ENCODE measurements at places on chromosomes 7 and 10.

DNA sequence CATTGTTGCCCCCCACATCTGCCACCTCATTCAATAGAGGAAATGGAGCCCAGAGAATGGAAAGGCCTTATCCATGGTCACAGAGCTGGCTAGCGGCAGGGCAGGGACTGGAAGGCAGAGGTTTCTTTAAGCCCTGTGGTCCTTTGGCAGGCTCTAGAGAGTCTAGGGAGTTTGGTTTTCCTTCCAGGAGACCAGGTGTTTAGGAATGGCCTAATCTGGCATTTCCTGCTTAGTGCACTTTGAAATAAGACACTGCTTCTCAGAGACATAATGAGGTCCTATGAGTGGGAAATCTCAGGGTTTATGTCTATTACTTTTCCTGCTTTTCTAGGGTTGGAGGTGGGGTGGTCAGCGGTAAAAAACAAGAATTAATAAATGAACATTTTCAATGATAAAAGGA is 6.1 kb downstream of the MARVELD1 start:
- DNase-seq, result no peak

DNA sequence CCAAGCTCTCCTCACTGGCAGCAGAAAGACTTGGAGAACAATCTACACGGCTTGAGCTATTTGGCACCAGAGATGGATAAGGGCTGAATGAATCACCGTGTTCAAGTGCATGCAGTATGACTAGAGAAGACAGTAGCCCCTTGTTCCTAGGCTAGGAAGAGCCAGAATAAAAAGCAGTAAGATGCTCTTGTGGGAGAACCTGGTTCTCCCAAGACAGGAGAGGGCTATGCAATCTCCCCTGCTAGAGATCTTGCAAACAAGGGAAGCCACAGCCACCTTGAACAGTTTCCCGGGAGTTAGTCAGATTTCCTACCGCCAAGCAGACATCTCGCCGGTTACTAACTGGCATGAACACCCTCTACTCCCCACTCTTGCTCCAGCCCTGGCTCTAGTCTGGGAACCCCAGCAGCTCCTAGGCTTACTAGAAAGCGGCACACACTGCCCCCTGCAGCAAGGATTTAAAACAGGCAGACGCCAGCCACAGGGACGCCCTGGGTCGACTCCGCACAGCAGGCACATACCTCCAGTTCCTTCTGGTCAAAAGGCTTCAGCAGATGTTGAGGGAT is 107.3 kb downstream of the SMURF1 start:
- peak; percentile 37 for DNase-seq

DNA sequence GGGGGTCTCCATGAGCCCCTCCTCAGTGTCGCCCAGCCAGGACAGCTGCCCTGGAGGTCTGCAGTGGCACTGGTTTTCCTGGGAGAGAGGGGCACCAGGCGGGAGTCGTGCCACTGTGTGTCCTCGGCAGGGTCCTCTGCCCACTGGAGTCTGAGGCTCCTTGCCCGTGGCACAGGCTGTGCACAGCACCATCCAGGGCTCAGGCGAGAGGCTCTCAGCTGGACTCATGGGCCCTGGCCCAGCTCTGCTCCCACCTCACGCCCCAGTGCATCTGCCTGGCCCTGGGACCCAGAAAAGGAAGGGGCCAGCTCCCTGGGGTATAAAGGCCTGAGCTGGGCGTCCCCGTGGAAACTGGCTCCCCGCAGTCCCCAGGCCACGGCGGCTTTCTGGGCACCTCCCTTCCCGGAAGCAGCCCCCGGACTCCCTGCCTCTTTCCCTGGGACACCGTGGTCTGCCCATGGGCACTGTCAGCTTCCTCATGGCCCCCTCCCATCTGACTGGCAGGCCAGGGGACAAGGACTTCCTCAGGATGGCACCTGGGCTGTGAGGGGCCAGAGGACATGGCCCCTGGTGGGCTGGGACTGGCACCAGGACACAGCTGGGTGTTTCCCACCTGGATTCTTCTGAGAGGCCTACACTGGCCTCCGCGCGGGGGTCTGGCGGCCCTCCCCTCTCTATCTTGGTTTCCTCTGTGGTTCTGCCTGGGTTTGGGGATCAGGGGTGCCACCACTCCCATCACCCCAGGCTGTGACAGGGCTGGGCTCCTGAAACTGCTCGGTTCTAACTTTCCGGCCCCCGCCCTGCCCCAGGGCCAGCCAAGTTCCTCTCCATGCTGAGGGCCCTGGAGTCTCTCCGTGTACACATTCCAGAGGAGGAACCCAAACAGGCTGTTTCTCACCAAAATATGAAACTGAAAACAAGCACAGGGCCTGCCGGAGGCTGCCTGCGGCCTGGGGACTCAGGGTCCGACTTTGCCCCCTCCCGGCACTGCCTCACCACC is 5.5 kb downstream of the FOXL3 start:
- no peak for DNase-seq

DNA sequence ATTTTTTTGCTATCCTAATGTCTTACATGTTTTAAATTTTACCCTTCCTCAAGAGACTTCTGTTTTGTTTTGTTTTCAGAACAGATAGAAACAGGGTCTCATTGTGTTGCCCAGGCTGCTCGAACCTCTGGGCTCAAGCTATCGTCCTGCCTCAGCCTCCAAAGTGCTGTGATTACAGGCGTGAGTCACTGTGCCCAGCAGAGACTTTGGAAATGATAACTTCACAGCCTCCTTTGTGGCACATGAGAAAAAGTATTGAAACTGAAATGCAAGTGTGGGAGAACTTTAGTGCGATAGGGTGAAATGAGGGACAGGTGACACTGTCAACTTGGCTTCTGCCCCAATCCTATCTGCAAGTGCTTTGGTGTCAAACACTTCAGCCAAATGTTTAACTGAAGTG is 21.6 kb downstream of the IRF5 start:
- no peak for DNase-seq

- no peak for DNase-seq
Measured at GRCh38 chr10:66238343-66238742, 687.5 kb upstream of the LRRTM3 start.

- DNase-seq, result peak; percentile 19
Measured at GRCh38 chr7:108149908-108150307, 19.7 kb upstream of the LAMB4 start.

GRCh38 chr10:26046073-26046700 is 112.2 kb downstream of the MYO3A start:
- no peak for DNase-seq

DNA sequence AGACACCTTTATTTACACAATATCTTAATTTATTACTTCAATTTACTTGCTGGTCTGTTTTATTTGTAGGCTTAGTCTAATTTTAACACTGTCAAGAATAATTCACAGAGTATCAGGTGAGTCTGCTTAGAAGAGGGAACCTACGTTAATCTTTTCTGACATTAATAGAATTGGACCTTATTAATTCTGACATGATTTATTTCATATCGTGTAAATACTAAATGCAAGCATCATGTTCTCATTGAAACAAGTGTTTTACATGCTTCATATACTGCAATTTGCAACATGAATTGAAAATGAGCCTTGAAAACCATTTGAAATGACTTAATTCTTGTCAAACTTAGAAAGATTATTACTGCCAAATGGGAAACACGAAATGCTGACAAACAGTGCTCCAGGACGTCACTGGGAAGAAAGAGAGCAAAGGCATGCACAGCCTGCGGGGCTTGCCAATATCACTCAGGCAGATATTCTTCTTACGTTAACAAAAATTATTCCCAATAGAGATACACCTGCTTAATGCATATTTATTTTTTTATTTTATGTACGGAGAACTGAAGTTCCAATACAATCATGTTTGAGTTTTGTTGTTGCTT is 282.0 kb upstream of the AKR1E2 start:
- no peak for DNase-seq

DNA sequence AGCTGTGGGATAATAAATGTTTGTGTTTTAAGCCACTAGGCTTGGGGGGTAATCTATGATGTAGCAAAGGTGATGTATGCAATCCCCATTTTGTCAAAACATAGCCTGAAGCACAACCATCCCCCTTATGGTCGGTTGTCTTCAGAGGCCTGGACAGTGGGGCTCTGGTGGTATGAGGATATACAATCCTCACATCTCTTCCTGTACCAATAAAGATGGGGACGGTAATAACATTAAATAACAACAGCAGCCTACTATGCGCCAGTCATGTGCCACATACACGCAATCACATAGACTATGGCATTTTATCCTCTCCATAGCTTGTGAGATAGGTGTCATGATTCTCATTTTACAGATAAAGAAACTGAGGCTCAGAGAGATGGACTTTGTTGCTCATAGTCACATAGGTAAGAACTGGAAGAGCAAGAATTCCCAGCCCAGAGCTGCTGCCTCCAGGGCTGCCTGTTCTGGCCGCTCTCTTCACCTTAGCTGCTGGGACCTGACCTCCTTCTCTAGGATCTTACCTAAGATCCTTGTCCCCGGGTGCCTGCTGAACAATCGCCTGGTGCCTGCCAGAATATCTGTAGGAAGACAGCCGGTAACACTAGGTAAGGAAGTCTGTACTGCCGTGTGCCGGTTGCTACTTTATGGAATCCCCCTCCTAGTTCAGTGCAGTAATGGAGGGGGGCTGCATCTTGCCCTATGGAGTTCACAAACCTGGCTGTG is 108.6 kb downstream of the ARHGAP22 start:
- DNase-seq, result no peak

GRCh38 chr7:148262721-148263229 is 327.8 kb upstream of the C7orf33 start:
- DNase-seq, result peak; percentile 63

- DNase-seq, result peak; percentile 68
Measured at GRCh38 chr10:22335173-22335933, 9.9 kb upstream of the SPAG6 start.

- peak; percentile 68 for DNase-seq
Measured at GRCh38 chr7:38660427-38661099, 29.4 kb upstream of the AMPH start.

GRCh38 chr10:60878224-60878623 is 65.8 kb downstream of the RHOBTB1 start:
- DNase-seq, result no peak

DNA sequence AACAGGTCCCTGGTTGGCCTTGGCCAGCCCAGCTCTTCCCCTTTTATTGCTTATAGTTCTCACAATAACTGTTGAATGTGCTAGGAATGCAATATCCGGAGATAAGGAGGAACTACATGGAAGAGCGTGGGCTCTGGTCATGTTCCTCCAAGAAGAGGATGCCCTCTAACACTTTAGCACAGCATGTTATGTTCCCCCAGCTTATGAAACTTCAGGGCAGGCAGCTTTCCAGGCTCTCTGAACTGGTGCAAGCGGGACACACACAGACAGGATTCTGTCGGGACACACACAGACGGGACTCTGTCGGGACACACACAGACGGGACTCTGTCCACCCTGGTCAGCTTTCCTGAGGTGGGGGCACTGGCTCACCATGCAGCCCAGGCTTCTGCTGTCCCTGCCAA is 141.6 kb downstream of the PKD1L1 start:
- DNase-seq, result no peak

DNA sequence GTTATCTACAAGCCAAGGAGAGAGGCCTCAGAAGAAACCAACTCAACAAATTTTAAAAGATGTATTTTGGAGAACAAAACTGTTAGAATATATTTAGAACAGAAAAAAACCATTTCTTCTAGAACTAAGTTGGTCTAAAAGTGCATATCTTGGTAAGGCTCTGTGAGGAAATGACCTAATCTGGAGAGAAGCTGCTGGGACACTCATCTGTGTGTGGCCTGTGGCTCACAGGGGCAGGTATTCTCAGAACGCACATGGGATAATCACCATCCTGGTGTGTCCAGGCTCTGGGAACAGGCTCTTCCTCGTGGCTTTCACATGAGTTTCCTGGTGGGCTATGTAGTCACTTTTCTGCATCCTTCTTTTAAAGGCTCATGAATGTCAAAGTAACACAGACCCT is 38.1 kb upstream of the PRSS1 start:
- DNase-seq, result peak; percentile 3

DNA sequence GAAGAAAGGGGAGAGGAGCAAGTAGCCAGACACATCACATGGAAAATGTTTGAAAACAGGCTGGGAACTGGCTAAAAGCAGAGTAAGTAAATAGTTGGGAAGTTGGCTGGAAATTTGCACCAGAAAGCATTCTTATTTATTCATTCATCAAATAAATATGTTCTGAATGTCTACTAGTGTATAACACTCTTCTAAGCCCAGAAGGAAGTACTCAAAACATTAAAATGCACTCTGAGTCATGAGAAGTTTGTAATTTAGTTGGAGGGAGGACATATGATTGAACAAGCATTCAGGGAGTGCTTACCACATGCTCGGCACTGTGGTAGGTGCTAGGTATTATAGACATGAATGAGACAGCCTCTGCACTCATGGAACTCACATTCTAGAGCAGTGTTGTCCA is 37.0 kb upstream of the CNNM1 start:
- peak; percentile 12 for DNase-seq

DNA sequence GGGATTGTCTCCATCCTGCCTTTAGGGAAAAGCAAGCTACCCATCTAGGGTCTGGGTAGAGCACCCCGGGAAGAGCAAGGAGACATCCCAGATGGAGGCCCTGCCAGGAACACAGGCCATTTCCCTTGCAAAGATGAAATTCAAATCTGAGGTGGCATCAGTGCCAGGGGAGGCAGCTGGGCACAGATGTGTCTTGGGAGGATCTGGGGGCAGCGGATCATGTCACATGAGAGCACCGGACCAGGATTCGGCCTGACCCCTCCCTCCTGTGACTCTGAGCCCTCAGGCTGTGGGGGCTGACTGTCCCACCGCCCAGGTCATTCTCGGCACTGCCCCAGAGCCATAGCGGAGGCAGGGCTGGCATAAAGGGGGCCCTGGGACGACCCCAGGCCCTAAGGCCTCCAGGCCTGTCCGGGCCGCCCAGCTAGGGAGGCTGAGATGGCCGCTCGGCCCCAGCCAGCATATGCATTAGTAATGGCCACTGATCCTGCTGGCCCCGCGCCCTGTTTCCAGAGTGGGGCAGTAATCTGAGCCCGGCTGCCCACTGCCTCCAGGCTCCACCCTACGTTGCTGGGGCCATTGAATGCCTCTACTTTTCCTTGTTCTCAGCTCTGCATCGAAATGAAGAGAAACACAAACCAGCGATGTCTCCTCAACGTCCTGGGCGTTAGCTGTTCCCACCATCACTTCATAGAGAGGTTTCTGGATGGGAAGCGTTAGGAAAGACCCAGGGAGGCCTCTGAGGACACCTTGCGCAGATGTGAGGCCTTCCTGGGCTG is 148.5 kb downstream of the UBE2H start:
- DNase-seq, result no peak

DNA sequence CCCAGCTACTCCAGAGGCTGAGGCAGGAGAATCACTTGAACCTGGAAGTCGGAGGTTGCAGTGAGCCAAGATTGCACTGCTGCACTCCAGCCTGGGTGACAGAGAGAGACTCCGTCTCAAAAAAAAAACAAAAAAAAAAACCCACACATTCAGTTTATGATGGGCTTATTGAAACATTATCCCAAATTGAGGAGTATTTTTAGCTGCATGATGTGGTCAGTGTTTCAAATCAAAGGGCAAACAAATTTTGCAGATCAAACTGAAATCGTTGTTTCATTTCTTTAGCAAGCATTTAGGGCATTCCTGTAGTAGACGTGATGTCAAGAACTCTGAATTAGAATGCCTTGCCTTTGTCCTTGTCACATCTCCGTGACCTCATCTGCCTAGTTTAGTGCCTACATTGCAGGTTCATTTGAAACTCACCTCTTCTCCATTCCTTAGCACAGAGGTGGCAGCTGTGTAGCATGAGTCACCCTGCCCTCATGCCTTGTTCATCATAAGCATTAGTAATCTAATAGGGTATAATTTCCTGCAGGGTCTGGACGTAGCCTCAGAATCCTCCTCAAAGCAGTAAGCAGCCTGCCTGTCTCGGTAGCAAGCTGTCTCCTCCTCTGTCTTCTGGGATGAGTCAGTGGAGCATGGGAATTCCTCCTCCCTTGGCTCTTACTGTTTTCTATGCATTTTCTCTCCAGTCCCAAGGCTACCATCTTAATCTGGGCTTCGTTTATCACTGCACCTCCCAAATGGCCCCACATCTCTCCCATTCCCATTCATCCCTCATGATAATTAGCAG is 73.8 kb downstream of the CUL1 start:
- DNase-seq, result peak; percentile 63

- no peak for DNase-seq
Measured at GRCh38 chr7:143929224-143929920, 5.7 kb upstream of the OR2F2 start.

Measured in cardiac fibroblast (primary cell).